Hepatocyte (in vitro differentiated cells): ENCODE measurements at places on chromosomes 11 and 22. TPM values are rescaled to one million over a fixed set of nuclear protein-coding genes. Genes with fewer than 3 reads are reported as not detected.

MOGAT2 gene
- polyA plus RNA-seq, result 0.84 and 2.9 TPM in 2 replicates

DTX4 gene
- polyA plus RNA-seq, result 13.6 and 15.4 TPM in 2 replicates

MYH9 gene
- 125 and 140 TPM in 2 replicates for polyA plus RNA-seq

FAM180B gene
- polyA plus RNA-seq, result not detected in 2 replicates

SOX10 gene
- polyA plus RNA-seq, result not detected in 2 replicates

MYEOV gene
- 0.57 TPM in 1 of 2 replicates, not detected in the other for polyA plus RNA-seq

ALX4 gene
- polyA plus RNA-seq, result 1.3 and 1.9 TPM in 2 replicates

CCDC87 gene
- 0.22 TPM in 1 of 2 replicates, not detected in the other for polyA plus RNA-seq

GAL gene
- polyA plus RNA-seq, result 15.3 and 15.5 TPM in 2 replicates

IGLL1 gene
- not detected in 2 replicates for polyA plus RNA-seq

KBTBD3 gene
- polyA plus RNA-seq, result 5.6 and 8.7 TPM in 2 replicates

MCHR1 gene
- 1.1 TPM in 1 of 2 replicates, not detected in the other for polyA plus RNA-seq

GRCh38 chr22:32031466-32031865 lies 11.6 kb upstream of the SLC5A1 start:
- DNase-seq, result no peak

- DNase-seq, result no peak
Observed at GRCh38 chr11:115739878-115740277, 235.7 kb upstream of the CADM1 start.

GRCh38 chr11:70331901-70332300 lies 61.4 kb downstream of the PPFIA1 start:
- no peak for DNase-seq

DNA sequence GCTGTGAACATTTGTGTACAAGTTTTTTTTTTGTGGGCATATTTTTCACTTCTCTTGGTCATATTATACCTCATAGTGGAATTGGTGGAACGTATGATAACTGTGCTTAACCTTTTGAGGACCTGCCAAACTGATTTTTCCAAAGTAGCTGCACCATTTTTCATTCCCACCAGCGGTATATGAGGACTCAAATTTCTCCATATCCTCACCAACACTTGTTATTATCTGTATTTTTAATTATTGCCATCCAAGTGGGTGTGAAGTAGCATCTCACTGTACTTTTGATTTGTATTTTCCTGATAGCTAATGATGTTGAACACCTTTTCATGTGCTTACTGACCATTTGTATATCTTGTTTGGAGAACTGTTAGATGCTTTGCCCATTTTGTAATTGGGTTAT lies 47.8 kb downstream of the CCDC15 start:
- no peak for DNase-seq

DNA sequence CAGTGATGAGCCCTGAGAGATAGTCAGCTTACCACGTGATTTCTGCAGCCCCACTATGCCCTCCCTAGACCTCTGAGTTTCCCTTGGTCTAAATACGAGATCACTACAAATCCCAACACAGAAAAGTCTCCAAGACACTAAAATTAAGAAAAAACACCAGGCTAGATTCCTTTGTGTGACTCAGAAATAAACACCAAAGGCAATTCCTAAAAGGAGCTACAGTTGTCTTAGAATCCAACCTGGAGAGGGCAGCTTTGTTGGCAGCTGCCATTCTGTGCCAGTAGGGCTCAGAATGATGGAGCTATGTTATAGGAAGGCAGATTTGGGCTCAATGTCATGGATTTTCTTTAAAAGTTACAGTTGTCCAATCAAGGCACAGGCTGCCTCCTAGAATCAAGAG lies 37.1 kb upstream of the HMGXB4 start:
- no peak for DNase-seq

- peak; percentile 36 for DNase-seq
Observed at GRCh38 chr11:44877571-44878497, 72.8 kb downstream of the TP53I11 start.

DNA sequence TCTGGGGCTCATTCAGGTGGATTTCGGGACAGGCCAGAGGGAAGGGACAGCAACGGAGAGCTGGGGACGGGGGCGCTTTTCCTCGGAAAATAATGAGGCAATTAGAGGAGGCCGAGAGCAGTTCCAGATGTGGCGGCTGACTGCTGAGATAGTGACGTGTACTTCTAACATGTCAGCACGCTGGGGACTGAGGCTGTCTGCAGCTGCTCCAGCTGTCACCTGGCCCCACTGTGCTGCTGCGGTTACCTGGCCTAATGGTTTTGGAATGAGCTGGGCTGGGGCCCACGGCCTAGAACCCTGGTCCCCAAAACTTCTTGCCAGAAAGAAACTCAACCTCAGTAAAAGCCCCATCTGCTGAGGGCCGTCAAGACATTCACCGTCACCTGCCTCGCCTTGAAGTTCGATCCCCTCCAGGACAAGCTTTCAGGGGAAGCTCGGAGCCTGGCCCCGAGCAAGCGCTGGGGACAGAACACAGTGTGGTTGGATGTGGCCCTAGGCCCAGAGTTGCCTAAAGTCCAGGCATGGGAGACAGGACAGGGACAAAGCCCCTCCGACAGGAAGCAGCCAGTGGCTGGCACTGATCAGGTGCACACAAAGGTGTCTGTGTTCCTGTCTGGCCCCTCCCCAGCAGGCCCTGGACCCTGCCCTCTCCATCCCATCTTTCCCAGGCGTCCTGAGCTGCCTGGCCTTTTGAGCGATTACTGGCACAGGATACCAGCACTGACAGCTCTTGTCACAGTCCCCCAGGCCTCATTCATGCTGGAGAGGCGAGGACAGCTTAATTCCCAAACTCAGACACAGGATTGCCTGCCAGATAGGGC lies 22.1 kb downstream of the RPUSD4 start:
- no peak for DNase-seq

GRCh38 chr11:41254966-41255365 lies 204.5 kb downstream of the LRRC4C start:
- DNase-seq, result no peak

- no peak for DNase-seq
Observed at GRCh38 chr11:7437696-7438095, 47.6 kb upstream of the OLFML1 start.

DNA sequence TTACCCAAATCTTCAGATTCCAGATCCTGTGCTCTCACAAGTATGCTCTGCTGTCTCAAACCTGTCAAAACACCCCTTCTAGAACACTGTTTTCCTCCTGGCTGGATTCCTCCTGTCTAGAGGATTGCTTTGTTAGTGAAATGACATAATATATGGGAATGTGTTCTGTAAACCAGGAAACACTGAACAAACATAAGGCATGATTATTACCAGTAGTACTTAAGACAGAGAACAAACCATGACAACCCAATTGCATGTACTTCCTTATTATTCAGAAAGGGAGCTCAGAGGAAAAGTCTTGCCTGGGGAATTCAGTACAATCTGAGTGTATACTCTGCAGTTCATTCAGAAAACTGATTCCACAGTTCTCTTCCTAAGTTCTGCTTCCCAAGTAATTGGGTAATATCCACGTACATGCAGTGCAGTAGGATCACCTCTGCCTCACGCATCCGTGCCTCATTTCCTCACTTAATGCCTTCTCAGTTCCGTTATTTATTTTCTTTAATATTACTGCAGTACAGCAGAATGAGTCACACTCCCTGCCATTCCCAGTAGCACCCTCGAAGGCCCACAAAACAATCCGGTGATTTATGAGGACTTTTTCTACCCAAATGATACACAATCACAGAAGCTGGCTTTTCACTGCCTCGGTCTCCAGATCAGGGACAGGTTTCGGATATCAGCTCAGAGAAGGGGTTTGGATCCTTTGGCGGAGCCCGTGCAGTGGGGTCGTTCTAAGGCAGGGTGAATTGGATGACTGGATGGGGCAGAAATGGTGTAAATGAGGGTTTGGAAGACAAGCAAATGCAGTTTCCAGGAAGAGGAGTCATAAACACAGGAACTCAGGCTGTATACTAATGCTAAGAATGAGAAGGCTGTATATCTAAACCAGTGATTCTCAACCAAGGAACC lies 896.9 kb downstream of the KCNA4 start:
- DNase-seq, result peak; percentile 49

DNA sequence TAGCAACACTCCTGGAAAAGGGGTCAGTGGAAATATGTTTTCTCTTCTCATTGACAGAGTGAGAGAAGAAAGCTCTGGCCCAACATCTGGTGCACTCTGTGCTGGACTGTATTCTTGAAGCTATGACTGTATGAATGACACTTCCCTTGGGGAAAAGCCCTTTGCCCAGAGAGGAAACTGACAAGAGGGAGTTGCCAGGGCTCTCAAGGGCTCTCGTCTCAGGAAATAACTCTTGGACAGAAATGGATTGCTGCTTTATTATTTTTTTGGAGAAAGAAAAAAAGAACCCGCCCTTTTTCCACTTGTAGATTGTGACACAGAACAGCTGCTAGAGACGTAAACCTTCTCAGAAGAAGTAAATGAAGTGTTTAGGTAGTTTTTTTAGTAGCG lies 11.4 kb downstream of the ETS1 start:
- DNase-seq, result no peak

DNA sequence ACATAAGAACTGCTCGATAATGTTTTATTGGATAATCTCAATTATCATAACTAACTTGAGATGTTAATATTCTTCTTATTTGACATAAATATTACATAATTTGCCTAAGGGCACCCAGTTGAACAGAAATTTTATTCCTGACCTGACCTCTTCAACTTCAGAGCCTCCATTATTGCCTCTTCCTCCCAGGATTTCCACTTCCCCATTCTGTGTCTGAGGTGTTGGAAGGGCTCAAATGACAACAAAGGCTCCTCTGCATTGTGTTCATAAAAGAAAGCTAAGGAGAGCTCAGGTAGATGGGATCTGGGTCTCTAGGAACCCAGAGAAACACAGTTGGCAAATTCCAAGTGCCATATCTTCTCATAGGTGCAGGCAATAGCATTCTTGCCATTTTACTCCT lies 61.2 kb upstream of the ARHGAP20 start:
- no peak for DNase-seq

DNA sequence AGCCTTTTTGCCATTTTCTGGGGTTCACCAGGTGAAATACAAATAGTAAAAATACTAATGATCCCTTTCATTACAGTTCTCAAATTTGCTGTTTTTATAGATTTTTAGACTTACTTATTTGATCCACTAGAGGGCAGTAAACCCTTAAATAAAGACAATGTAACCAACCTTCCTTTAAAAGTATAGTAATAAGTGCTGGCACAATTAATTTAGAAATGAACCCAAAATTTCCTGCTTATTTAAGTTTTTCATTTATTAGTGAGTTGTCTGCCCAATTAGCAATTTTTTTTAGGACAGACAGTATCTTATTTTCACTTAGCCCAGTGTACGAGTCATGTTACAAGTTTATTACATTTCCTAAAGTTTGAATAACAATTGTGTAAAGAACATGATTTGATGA lies 4.7 kb downstream of the DDIAS start:
- peak; percentile 43 for DNase-seq

- no peak for DNase-seq
Observed at GRCh38 chr11:93844568-93844967, 5.8 kb downstream of the VSTM5 start.

GRCh38 chr22:27546157-27546935 lies 255.2 kb downstream of the MN1 start:
- DNase-seq, result no peak

- no peak for DNase-seq
Observed at GRCh38 chr22:46750530-46750800, 12.0 kb upstream of the TBC1D22A start.

DNA sequence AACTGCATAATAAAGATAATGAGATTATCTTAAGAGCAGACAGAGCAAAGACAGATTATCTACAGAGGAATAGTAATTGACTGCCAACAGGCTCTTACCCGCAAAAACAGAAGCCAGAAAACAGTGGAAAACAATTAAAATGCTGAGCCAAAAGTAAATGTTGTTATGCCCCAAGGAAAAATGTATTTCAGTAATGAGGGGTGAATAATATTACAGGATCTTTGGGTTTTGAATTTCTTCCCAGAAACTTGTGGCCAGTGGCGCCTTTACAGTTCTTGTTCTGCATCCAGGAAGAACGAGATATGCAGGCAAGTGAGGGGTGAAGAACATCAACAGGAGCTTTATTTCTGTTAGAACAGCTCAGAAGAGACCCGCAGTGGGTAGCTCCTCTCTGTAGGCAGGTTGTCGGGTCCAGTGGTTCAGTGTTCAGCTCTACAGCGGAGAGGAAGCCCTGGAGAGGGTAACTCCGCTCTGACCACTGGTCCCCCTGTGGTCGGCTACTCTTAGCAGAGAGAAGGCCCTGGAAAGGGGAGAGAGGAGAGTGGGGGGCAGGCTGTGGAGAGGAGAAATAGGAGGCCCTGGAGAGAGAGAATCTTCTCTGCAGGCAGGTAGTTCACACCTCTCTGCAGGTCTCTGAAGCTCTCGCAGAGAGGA lies 51.8 kb upstream of the SC5D start:
- DNase-seq, result no peak

DNA sequence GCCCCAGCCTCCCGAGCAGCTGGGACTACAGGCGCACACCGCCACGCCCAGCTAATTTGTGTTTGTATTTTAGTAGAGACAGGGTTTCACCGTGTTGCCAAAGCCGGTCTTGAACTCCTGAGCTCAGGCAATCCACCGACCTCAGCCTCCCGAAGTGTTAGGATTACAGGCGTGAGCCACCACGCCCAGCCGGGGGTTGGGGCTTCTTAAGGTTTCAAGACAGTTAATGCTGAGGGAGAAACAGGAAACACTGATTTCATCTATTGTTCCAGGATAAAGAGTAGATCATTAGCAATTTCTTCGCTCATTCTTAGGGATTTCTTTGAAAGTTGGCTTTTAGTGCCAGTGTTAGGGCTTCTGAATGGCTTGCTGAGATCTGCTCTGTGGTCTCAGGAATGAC lies 21.2 kb upstream of the CLMP start:
- DNase-seq, result no peak

- no peak for DNase-seq
Observed at GRCh38 chr22:26097840-26098239, 71.4 kb upstream of the SEZ6L start.

- no peak for DNase-seq
Observed at GRCh38 chr11:90629229-90629806, 406.5 kb upstream of the CHORDC1 start.

GRCh38 chr11:44774108-44774507 lies 47.3 kb downstream of the TSPAN18 start:
- no peak for DNase-seq

DNA sequence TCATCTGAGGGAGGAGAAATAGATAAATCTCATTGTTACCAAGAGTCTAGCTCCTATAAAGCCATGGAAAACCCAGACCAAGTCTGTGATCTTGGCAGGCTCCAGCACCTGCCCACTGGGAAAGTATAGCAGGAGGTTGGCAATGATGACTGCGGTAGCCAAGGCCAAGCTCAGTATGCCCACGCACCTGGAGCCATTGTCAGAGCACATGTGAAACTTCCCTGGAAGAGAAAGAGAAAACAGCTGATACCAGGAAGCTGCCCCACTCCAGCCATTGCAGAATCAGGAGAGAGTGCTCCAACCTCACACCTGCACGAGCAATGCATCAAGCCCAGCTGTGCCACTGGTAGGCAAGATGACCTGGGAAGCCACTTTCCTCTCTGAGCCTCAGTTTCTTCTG lies 62.2 kb upstream of the HEPHL1 start:
- no peak for DNase-seq

GRCh38 chr11:70556884-70557741 lies 158.8 kb downstream of the CTTN start:
- peak; percentile 67 for DNase-seq

DNA sequence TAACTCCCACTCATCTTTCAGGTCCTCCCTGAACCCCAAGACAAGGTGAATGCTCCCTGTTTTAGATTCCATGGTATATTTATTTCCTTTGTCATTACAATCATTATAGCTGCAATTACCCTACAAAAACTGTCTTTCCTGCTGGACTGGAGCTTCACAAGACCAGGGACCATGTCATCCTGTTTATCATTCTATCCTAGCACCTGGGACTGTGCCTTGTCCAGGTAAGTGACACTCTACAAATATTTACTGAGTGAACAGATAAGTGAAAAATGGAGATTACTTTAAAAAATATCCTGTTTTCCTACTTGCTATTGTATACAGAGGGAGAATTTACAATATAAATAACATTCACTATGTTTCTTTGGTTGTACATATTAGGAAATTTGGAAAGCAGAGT lies 22.5 kb upstream of the ELF5 start:
- no peak for DNase-seq
